ENCODE measurements at places on chromosomes 11 and 22.
A peak's percentile ranks its signal among the peaks of the same experiment; 100 is the strongest.

- no peak for DNase-seq
These were observed 44.9 kb downstream of the PLEKHA7 start for GRCh38 chr11:16969010-16969999.

DNA sequence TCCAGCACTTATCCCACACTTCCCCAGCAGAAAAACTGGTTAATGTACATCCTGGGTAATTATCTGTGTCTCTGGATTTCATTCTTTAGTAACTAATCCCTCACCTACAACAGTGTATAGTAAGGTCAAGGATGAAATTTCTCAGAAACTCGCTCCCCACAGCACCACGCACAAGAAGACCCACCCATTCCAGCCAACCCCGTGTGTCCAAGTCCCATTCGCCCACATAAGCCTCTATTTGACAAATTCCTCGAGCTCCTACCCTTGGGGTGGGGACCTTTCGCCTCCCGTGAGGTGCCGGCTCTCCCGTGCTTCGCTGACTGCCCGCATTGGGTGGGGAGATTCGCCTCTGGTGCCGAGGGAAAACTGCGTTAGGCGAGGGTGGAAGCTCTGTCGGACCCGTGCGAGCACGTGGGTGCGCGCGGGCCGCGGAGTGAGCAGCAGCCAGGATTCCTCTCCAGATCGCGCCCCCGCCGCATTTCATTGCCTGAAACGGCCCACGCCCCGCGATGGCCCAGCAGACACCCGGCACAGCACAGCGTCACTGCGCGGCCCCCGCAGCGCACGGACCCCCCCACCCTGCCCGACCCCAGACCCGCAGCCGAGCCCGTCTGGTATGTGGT lies 866 bp downstream of the EXPH5 start:
- no peak for DNase-seq

DNA sequence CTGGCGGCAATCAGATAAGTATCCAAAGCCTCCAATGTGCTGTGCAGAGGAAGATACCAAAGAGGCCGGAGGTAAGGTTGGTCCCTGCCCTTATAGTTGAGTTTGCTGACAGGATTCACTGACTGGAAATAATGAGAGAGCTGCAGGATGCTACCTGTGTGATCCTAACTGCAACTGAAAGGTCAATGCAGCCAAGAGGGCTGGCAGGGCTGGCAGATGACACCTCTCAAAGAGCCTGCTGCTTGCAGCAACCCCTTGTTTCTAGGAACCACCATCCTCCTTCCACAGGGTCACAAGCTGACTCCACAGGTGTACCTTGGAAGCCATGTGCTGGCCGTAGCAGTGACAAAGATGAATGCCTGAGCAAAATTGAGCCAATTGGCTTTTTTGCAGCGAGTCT lies 348.1 kb downstream of the DDX10 start:
- DNase-seq, result no peak

GRCh38 chr11:65115361-65116082 lies 2.0 kb downstream of the ZNHIT2 start:
- no peak for DNase-seq

DNA sequence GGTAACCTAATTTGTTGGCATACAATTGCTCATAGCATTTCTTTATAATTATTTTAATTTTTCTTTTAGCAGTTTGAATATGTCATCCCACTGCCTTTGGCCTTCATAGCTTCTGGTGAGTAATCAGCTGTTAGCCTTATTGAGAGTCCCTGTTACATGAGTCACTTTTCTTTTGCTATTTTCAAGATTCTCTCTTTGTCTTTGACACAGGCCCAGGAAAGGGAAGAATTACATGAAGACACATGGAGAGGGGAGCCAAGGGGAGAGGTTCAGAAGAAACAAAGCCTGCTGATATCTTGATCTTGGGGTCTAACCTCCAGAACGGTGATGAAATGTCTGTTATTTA lies 418.2 kb downstream of the METTL15 start:
- DNase-seq, result peak; percentile 1

Measured in NCI-H460 (cell line).